ENCODE measurements at places on chromosomes 5 and 9.

- no peaks in the 10 kb centered on the region for H3K27me3 ChIP-seq
- no peak overlapping the region for H3K27ac ChIP-seq
- DNase-seq, result no peak
- H3K4me3 ChIP-seq, result no peak overlapping the region
Observed at GRCh38 chr9:7169717-7170389, 412.1 kb downstream of the KDM4C start.

GRCh38 chr5:35861718-35862117, 5.0 kb downstream of the IL7R start:
- DNase-seq, result no peak
- no peaks in the 10 kb centered on the region for H3K4me1 ChIP-seq
- H3K27me3 ChIP-seq, result no peaks in the 10 kb centered on the region
- H3K27ac ChIP-seq, result no peak overlapping the region

GRCh38 chr9:79764374-79764773, 192.6 kb downstream of the TLE4 start:
- H3K36me3 ChIP-seq, result no peaks in the 10 kb centered on the region
- H3K4me1 ChIP-seq, result no peaks in the 10 kb centered on the region
- H3K4me3 ChIP-seq, result no peak overlapping the region
- H3K27me3 ChIP-seq, result no peaks in the 10 kb centered on the region
- DNase-seq, result peak; percentile 19

- peaks cover 29% of the 10 kb centered on the region for H3K36me3 ChIP-seq
- DNase-seq, result no peak
- H3K4me3 ChIP-seq, result no peak overlapping the region
Observed at GRCh38 chr5:75551471-75551870, 39.8 kb downstream of the POLK start.

DNA sequence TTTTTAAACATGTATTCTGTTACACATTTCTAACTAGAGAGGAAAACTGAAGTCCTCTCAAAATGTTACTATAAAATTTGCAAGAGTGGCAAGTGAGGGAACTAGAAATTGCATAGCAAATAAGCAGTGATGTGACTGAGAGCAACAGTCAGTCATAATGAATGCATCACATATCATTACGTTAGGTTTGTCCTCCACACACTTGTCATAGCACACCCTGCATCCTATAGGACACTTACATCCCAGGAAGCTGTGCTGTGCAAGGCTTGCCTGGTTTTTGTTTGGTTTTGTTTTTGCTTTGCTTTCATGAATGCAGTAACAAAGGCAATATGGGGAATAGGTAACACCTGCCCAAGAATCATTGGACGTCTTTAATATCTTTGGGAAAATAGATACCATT, 10.8 kb downstream of the NFIB start:
- H3K27ac ChIP-seq, result peak overlapping the region; percentile 92
- H3K27me3 ChIP-seq, result no peaks in the 10 kb centered on the region
- H3K4me1 ChIP-seq, result peaks cover 91% of the 10 kb centered on the region
- no peaks in the 10 kb centered on the region for H3K36me3 ChIP-seq
- no peak for DNase-seq

- no peak overlapping the region for H3K4me3 ChIP-seq
- H3K4me1 ChIP-seq, result peaks cover 4% of the 10 kb centered on the region
- DNase-seq, result no peak
- no peak overlapping the region for H3K27ac ChIP-seq
- H3K36me3 ChIP-seq, result no peaks in the 10 kb centered on the region
Observed at GRCh38 chr5:163410505-163410904, 26.9 kb upstream of the CCNG1 start.

GRCh38 chr5:16855485-16855884, 80.6 kb downstream of the MYO10 start:
- H3K4me3 ChIP-seq, result no peak overlapping the region
- no peaks in the 10 kb centered on the region for H3K36me3 ChIP-seq
- DNase-seq, result no peak
- H3K27ac ChIP-seq, result no peak overlapping the region

- DNase-seq, result peak; percentile 36
- no peak overlapping the region for H3K4me3 ChIP-seq
- no peaks in the 10 kb centered on the region for H3K27me3 ChIP-seq
- H3K4me1 ChIP-seq, result peaks cover 8% of the 10 kb centered on the region
- no peaks in the 10 kb centered on the region for H3K36me3 ChIP-seq
Observed at GRCh38 chr5:67248703-67249589, 52.3 kb upstream of the CD180 start.

DNA sequence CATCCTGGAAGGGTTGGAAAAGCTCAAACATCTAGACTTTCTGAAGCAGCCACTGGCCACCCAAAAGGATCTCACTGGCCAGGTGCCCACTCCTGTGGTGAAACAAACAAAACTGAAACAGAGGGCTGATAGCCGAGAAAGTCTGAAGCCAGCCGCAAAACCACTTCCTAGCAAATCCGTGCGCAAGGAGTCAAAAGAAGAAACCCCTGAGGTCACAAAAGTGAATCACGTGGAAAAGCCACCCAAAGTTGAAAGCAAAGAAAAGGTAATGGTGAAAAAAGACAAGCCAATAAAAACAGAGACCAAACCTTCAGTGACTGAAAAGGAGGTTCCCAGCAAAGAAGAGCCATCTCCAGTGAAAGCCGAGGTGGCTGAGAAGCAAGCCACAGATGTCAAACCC, 87.6 kb downstream of the MAP1B start:
- H3K4me3 ChIP-seq, result no peak overlapping the region
- DNase-seq, result no peak

GRCh38 chr5:38847559-38848347, 1.9 kb downstream of the OSMR start:
- peak overlapping the region; percentile 67 for H3K4me3 ChIP-seq
- H3K4me1 ChIP-seq, result no peaks in the 10 kb centered on the region
- peaks cover 7% of the 10 kb centered on the region for H3K27me3 ChIP-seq
- no peaks in the 10 kb centered on the region for H3K36me3 ChIP-seq
- peak overlapping the region; percentile 89 for H3K27ac ChIP-seq

GRCh38 chr9:79877943-79878602, 306.3 kb downstream of the TLE4 start:
- H3K27me3 ChIP-seq, result no peaks in the 10 kb centered on the region
- no peak overlapping the region for H3K27ac ChIP-seq
- DNase-seq, result no peak
- no peaks in the 10 kb centered on the region for H3K4me1 ChIP-seq

DNA sequence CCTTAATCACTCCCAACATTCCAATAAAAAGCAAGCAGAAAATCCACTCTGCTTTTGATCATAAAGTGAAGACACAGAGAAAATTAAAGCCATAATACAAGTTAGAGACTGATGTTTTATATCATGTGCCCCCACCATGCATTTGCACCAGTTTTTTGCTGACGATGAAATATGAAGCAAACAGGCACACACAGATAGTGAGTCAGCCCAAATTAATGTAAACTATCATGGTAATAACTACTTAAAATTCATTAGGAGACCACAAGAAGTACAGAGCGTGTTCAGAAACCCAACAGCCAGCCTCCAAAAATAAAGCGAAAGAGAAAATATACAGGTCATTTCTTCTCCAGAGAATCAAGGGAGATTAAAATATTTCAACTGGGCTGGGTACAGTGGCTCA, 46.4 kb upstream of the KDM4C start:
- H3K4me3 ChIP-seq, result no peak overlapping the region
- no peaks in the 10 kb centered on the region for H3K36me3 ChIP-seq
- no peaks in the 10 kb centered on the region for H3K27me3 ChIP-seq
- no peak for DNase-seq
- H3K4me1 ChIP-seq, result no peaks in the 10 kb centered on the region
- H3K27ac ChIP-seq, result no peak overlapping the region

DNA sequence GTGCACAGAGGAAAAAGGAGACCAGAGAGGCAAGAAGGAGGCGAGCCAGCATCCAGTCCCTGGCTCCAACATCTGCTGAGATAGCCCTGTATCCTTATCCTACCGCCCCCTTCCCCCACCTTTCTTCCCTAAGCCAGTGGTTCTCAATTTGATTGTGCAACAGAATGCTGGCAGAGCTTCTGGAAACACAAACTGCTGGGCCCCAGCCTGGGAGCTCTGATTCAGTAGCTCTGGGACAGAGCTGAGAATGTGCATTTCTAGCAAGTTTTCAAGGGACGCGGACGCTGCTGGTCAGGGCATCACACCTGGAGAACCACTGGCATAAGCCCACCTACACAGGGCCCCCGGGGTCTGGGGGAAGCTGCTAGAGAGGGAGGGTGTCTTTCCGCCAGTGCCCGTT, 21.1 kb downstream of the AK8 start:
- H3K27ac ChIP-seq, result no peak overlapping the region
- H3K36me3 ChIP-seq, result no peaks in the 10 kb centered on the region
- no peaks in the 10 kb centered on the region for H3K4me1 ChIP-seq
- H3K4me3 ChIP-seq, result no peak overlapping the region

GRCh38 chr9:28735738-28736342, 1162.6 kb upstream of the C9orf72 start:
- no peaks in the 10 kb centered on the region for H3K4me1 ChIP-seq
- H3K27ac ChIP-seq, result no peak overlapping the region
- no peaks in the 10 kb centered on the region for H3K36me3 ChIP-seq
- no peak for DNase-seq

- H3K36me3 ChIP-seq, result no peaks in the 10 kb centered on the region
- peaks cover 12% of the 10 kb centered on the region for H3K4me1 ChIP-seq
- peaks cover 18% of the 10 kb centered on the region for H3K27me3 ChIP-seq
Observed at GRCh38 chr5:66595756-66596635, at the start of gene MAST4. MAST4 (plus strand) TSS chr5:66596393; CDS start chr5:66596656, 263 bp downstream.

DNA sequence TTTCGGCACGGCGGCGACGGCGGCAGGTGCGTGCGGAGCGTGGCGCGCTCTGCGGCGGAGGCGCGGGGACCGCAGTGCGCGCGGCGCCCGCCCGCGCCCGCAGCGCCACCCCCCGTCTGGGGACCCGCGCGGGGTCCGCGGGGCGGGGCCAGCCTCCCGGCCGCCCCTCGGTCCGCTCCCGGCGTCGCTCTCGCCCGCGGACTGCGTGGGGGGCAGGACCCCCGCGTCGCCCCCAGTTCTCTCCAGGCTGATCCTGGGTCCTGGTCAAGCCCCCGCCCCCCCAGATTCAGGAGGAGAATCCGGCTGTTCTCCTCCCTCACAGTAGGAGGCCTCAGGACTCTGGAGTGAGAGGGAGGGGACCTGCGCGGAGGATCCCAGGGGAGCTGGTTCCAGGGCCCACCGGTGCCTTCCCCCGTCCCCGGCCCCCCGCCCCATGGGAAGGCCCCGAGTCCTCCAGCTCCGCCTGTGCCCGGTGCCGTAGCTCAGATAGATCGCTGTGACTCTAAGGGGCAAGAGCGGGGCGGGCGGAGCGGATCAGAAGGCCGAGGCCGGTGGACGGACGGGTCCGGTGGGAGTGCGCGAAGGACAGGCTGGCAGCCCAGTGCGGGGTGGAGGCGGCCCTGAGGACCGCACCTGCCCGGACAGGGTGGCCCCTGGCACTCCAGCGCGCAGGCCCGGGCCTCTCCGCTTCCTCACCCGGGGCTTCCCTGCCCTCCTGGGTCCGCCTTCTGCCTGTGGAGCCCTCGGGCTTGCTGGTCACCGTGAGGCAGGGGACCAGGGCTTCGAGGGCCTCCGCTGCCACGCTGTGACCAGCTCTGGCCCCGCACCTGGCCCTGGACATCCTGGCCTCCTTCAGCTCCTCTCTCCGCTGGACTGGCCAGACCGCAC, at the start of gene RNF208:
Gene RNF208 (minus strand): TSS at position 51 of the 888 bp plus-strand sequence. CDS start 1,028 bp downstream, outside the sequence.
- peak within 1 kb of the TSS; percentile 79 for H3K4me3 ChIP-seq
- peaks cover 26% of the 10 kb centered on the region for H3K4me1 ChIP-seq
- no peak for DNase-seq
- H3K27ac ChIP-seq, result peak within 1 kb of the TSS; percentile 93
- peaks cover 2% of the 10 kb centered on the region for H3K27me3 ChIP-seq

- peaks cover 12% of the 10 kb centered on the region for H3K4me1 ChIP-seq
- H3K36me3 ChIP-seq, result no peaks in the 10 kb centered on the region
- H3K4me3 ChIP-seq, result no peak overlapping the region
Observed at GRCh38 chr5:38134810-38135209, 123.5 kb upstream of the EGFLAM start.

- peak; percentile 27 for DNase-seq
- H3K27ac ChIP-seq, result peak overlapping the region; percentile 96
- H3K4me3 ChIP-seq, result peak overlapping the region; percentile 60
- H3K36me3 ChIP-seq, result no peaks in the 10 kb centered on the region
- peaks cover 23% of the 10 kb centered on the region for H3K4me1 ChIP-seq
Observed at GRCh38 chr5:148825716-148826052, 727 bp upstream of the ADRB2 start.

GRCh38 chr5:108660291-108660690, 87.4 kb upstream of the FER start:
- no peaks in the 10 kb centered on the region for H3K27me3 ChIP-seq
- H3K36me3 ChIP-seq, result no peaks in the 10 kb centered on the region
- H3K27ac ChIP-seq, result no peak overlapping the region
- no peak overlapping the region for H3K4me3 ChIP-seq
- DNase-seq, result no peak

DNA sequence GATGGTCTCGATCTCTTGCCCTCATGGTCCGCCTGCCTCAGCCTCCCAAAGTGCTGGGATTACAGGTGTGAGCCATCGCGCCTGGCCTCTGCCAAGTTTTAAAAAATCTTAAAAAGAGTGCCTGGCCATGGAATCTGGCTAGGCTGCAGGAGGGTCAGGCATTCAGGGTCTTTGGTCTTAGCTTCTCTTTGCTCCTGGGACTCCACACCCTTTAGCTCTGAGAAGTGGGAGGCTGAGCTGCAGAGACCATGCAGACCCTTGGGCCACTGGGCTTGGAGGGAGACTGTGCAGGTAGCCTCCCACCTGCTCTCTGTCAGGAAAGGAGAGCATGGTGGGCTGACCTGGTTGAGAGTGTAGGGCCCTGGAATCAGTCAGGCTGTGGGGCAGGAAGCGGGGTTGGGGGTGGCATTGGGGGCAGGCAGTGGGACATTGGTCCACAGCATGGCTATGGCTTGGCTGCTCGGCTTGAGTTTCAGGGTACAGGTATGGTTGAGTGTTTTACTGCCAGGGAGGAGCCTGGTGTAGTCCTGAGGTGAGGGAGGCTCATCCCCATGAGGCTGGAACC, 20.8 kb downstream of the PHF2 start:
- H3K4me3 ChIP-seq, result no peak overlapping the region
- no peak for DNase-seq
- no peaks in the 10 kb centered on the region for H3K36me3 ChIP-seq
- peaks cover 61% of the 10 kb centered on the region for H3K4me1 ChIP-seq
- H3K27ac ChIP-seq, result no peak overlapping the region

GRCh38 chr5:102537011-102537410, 38.2 kb upstream of the SLCO6A1 start:
- no peaks in the 10 kb centered on the region for H3K4me1 ChIP-seq
- H3K27ac ChIP-seq, result no peak overlapping the region
- H3K36me3 ChIP-seq, result no peaks in the 10 kb centered on the region
- H3K27me3 ChIP-seq, result no peaks in the 10 kb centered on the region

DNA sequence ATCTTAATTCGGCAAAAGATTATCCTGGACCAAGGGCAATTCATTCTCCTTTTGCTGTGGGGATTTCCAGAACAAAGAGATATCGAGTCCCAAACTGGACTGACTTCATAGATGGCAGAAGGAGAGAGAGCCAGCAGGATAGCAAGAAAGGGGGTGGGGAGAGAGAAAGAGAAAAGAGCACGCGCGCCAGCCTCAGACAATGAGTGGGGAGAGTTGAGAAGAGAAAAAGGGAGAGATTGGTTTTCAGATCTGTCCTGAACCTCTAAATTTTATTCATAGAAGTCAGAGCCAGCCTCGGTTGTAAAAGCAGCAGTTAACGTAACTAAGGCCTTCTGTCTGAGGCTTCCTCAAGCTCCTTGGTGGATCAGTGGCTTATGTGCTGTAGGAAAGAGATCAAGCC, 55.3 kb upstream of the ALDH1B1 start:
- DNase-seq, result no peak
- H3K27ac ChIP-seq, result no peak overlapping the region
- no peaks in the 10 kb centered on the region for H3K4me1 ChIP-seq
- H3K36me3 ChIP-seq, result no peaks in the 10 kb centered on the region
- H3K27me3 ChIP-seq, result no peaks in the 10 kb centered on the region

- peaks cover 8% of the 10 kb centered on the region for H3K4me1 ChIP-seq
- no peaks in the 10 kb centered on the region for H3K27me3 ChIP-seq
- peak overlapping the region; percentile 36 for H3K27ac ChIP-seq
- H3K4me3 ChIP-seq, result no peak overlapping the region
- no peaks in the 10 kb centered on the region for H3K36me3 ChIP-seq
Observed at GRCh38 chr5:149371296-149371962, 7.7 kb downstream of the IL17B start.
